NB4 (cell line): ENCODE measurements at places on chromosomes 1 and 21.

DNA sequence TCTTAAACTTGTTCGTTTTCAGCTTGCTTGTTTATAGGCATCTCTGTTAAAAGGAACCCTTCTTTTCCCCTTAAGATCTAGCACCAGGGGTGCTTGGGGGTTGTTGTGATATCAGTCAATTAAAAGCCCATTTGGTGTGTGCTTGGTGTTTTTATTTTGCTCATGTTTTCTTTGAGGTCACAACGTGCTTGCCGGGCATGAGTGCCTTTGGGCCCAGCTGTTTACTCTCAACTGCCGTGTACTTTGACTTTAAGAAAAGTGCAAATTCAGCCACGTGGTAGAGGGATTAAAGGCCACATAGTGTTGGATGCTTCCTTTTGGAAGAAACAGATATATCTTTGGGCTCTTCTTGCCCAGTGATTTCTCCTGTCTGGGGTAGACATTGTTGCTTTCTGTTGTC lies 10.5 kb downstream of the ARID1A start:
- DNase-seq = no peak

- DNase-seq = no peak
These were observed 84.5 kb upstream of the RGS4 start for GRCh38 chr1:162984699-162985098.

GRCh38 chr1:150552128-150552910 lies 3.1 kb downstream of the ADAMTSL4 start:
- peak; percentile 98 for DNase-seq

GRCh38 chr1:58596631-58597052 lies 19.6 kb upstream of the TACSTD2 start:
- DNase-seq = no peak

DNA sequence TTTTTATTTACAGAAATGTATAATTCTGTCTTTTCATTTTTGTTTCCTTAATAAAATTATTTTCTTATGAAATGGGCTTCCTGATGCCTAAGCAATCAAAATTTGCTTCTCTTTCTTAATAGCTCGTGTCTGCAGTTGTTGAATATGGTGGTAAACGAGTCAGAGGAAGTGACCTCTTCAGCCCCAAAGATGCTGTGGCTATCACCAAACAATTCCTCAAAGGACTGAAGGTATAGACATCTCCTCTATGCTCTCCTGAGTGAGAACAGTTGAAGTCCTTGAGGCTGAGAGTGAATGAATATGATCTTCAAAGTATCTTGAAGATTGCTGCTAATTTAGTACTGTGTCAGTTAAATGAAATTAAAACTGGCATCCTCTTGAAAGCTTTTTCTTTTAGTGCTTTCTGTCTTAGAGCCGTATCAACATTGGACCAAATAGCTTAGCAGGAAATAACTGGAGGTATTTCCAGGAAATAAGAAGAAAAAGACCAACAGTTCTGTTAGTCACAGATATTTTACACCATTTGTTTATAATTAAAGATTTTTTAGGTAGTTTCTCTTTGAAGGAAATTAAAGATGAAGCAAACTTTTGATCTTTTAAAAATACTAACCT lies 24.7 kb downstream of the VPS45 start:
- DNase-seq = no peak

- no peak for DNase-seq
These were observed 14.5 kb downstream of the RGS4 start for GRCh38 chr1:163083690-163084089.

DNA sequence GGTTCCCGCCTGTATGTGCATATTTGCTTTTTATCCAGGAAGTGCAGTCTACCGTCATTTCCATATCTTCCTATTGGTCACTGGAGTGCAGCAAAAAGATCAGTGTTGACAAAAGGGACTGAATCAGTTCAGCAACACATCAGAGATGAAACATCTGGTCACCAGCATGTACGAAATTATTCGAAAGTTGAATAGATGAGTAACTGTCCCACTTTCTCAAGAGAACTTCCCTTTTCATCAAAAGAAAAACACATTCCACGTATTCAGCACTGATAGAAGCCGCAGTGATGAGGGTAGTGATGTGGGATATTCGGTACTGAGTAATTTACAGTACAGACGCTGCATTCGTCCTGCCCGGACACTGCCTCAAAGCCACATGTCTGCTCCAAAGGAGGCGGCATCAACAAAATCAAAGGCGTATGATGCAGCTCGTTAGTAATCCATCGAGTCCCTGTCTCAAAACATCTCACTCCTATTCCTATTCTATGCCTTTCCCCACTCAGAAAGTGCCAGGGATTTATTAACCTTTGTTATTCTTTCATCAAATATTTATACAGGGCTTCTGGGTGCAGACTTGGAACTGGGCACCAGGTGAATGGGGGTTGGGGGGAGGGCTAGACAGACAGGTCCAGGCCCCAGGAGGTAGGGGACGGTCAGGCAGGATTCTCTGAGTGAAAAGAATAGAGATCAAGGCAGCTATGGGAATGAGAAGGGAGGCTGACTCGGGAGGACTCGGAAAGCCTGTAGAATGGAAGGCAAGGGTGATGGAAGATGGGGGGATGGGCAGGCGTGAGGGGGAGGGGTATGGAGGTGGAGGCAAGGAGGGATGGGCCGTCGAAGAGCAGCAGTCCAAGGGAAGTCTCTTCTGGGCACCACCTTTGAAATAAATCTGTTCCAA lies 79.5 kb upstream of the SLC45A1 start:
- no peak for DNase-seq

GRCh38 chr1:154219541-154219940 lies 1.2 kb upstream of the UBAP2L start:
- peak; percentile 67 for DNase-seq

DNA sequence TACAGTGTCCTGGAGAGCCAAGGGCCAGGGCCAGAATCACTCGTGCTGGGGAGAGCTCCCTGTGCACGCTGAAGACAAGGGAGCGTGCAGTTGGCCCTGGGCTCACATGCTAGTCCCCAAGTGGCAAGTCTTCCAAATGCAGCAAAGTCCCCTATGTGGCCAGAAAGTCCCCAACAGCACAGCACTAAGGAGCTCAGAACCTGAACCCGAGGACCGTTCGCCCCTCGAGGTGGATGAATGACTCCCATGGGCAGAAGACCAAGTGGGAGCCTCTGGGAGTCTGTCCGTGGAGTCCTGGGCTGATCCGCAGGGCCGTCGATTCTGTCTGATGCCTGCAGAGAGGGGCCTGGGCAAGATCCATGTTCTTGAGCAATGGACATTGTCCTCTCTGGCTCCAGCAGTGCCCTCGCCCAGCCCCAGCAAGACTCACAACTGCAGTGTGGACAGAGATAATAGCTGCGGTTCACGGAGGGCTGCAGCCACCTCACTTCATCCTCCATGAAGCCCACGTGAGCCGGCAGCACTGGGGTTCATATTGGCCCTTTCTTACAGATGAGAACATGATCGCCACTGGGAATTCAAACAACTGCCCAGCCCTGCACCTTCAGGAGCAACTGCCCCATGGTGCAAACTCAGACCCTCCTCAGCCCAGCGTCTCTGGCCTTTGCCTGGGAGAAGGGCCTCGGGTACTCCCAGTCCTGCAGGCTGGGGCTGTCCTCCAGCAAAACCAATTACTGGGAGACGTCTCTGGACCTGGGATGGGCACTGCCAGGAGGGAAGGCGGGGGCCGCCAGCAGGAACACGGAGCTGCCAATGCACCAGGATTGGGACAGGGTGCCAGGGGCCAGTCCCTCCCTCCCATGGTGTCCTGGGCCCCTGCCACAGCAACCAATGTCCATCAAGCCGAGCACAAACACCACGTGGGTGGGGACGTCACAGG lies 243.7 kb downstream of the NPHP4 start:
- no peak for DNase-seq

DNA sequence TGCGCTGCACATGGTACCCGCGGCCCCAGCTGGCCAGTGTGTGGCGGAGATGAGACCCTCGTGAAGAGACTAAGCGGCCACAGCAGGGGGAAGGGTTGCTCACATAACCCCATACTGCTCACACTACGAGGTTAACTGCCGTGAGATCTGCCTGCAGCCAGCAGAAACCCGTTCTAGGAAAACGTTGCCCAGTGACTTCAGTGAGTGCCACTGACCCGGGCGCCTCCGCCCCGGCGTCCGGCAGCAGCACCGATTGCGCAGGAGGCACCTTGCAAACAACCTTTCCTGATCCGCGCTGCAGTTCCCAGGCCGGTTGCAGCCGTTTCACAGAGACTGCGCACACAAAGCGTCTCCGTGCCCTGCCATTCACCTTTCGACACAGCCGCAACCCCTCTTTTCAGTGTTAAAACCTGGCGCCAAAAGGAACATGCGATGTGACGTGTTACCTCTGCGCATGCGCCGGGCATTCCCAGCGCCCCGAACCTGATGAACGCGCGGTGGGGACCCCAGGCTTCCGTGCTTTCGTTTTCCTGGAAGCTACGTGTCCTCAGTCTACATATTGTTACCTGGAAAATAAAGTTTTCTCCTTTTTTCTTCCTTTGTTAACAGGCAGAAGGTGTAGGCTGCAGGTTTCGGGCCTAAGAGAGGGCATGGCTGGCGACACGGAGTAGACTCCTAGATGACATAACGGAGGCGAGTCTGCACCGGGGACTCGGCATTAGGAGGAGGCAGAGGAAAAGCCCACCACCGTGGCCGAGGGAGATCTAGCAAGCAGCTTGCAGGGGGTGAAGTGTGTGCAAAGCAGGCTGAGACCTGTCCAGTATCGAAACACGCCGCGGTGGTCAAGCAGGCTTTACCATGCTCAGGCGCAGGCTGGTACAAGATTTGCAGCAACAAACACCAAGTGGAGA lies 8.9 kb downstream of the VPS26C start:
- peak; percentile 60 for DNase-seq

DNA sequence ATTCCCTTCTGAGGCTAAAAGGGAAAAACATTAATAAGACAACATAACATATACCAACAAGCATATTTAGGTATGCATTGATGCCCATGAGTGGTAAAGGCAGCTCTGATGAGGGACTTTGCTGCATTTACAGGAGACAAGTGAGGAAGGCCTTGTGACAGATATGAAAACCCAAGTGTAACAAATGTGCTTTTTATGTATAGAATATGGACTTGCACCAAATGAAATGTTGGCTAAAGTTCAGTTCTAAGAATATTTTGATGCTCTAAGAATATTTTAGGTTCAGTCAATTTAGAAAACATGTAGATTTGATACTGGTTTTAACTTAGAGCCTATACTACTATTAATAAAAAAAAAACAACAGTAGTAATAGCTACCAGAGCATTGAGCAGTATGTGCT lies 424.7 kb downstream of the LMO4 start:
- no peak for DNase-seq

DNA sequence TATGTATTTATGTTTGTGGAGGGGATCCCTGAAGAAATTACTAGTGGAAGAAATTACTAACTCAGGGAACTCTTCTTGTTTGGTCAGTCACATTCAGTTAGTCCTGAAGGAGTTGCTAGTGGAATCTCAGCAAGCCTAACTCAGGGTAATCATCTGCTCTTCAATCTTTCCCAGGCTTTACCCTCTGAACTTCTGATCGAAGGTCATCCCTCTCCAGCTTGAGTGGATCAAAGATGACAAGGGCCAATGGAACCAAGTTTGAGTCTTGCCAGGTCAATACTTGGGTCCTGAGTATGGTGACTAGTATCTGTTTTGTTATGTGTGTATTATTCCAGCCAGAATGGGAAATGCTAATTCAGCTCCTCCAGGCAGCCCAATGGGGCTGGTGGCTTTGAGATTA lies 49.3 kb downstream of the CFH start:
- DNase-seq = no peak

- DNase-seq = no peak
These were observed 91.5 kb upstream of the GCLM start for GRCh38 chr1:94000510-94001282.

DNA sequence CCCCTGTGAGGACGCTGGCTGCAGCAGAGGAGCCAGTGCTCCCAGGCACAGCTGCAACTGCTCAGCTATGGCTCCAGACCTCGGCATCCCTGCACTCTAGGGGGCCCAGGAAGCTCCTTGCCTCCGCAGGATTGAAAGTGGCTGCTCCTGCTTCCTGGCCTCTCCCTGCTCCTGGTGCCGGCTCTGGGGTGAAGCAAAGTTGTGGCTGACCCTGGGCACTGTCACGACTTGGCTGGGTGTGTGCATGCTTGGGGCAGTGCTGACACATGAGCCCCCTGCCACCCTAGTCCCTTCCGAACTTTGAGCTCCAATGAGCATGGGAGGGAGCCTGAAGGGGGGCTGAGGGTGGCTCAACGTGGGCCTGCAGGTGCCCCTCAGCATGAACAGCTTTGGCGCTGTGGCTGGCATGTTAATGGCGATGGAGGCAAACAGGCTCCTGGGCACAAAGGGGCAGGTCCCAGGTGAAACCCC lies 1512.2 kb downstream of the KCNT2 start:
- no peak for DNase-seq

DNA sequence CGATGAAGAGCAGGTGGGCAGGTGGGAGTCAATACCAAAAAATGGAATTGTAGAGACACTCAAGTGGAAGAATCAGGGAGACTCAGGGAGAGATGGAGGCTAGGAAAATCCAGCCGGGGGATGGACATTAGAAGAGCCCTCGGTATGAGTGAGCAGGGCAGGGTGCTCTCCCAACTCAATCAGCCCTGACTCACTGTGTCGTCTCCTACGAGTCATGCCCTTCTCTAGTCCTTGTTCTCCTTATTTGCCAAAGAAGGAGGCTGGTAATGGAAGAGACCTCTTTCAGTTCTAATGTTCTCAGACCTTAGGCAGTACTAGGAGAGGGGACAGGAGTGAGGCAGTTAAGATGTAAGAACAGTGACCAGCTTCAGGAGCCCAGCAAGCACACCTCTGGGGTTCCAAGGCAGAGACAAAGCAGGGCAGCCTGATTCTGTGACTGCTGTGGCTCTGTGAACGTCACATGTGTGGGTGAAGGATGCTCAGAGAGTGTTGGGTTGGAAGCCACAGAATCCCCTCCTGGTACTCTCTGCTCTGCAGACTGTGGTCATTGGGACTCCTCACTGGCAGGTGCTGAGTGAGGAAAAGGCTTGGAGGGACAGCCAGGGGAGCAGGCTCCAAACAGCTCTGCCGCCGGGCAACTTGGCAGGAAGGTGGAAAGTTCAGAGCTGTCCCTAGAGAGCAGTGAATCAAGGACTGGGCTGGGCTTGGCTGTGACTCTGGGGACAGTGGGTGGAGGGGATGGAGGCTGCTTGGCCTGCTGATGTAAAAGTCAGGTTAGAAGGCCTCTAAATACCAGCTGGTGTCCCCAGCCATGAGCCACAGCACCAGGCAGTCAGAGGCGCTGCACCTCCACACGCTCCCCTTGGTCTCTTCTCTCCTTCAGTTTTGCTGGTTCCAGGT lies 11.1 kb upstream of the GJA5 start:
- DNase-seq = peak; percentile 74

- DNase-seq = no peak
These were observed 129.1 kb upstream of the SOD1 start for GRCh38 chr21:31530364-31530763.
